8988T (cell line): ENCODE measurements at places on chromosomes 7 and 10.

GRCh38 chr7:158966780-158967390 is 110.5 kb downstream of the DYNC2I1 start:
- DNase-seq: no peak

- DNase-seq: no peak
Observed at GRCh38 chr7:20963556-20964280, 177.0 kb upstream of the SP8 start.

GRCh38 chr10:16663444-16663843 is 141.8 kb upstream of the C1QL3 start:
- DNase-seq: no peak

- no peak for DNase-seq
Observed at GRCh38 chr7:24038993-24039392, 245.0 kb upstream of the NPY start.

DNA sequence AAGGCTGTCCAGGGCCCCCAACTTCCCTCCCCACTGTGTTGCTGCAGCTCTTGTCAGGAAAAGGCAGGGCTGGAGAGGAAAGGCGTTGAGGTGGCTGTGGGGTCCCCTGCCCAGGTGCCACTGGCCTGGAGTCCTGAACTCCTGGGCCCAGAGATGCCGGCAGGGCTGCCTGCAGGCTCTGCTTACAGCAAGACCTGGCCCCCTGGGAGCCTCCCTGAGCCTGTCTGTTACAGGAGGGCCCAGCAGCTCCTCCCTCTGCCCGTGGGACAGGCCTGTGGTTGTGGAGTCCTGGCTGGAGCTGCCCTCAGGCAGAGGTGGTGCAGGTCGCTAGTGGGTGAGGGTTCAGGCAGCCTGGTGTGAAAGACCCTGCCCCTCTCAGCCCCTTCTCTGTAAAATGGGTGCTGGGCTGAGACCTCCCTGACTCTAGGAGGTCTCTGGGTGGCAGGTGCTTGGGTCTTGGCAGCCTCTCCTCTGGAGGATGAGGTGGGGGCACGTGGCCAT is 9.9 kb downstream of the ANTXRL start:
- DNase-seq: no peak

DNA sequence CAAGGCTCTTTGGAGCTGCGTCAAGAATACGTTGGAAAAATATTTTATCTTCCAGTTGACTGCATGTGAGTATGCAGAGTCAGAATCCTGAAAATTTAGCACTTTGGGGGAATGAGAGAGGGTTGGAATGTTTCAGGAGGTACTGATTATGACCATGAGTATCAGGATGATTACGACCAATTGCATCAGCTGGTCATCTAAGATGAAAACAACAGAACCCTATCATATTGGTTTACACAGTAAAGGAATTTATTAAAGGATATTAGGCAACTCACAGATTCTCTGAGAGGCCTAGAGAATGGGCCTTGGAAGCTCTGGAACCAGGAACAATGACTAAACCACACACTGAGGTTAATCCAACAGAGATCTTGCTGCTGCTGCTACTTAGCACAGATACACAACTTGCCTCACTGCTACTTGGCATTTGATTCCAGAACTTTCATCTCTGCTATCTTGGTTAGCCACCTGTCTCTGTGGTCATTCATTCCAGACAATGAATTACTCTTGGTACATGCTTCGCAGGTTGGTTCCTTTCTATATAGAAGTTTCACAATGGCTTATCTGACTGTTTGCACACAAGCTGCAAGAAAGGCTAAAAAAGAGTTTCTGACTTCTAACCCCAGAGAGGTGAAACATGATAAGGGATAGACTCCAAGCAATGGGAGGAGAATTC is 68.0 kb upstream of the CTTNBP2 start:
- DNase-seq: no peak
